ENCODE measurements at places on chromosomes 3 and 15. TPM values are rescaled to one million over a fixed set of nuclear protein-coding genes. Genes with fewer than 3 reads are reported as not detected.

Gene IMPDH2
- total RNA-seq: 146 TPM

DNA sequence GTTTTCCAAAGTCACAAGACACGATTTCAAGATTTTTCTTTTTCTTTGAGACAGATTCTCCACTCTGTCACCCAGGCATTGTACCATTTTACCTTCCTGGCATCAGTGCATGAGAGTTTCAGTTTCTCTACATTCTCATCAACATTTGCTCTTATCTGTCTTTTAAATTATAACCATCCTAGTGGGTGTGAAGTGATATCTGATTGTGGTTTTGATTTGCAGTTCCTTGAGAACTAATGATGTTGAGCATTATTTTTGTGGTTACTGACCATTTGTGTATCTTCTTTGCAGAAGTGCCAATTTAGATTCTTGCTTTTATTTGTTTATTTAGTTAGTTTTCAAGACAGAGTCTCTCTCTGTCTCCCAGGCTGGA lies 41.2 kb downstream of the ADIPOQ start:
- no peaks in the 10 kb centered on the region for H3K27me3 ChIP-seq
- H3K27ac ChIP-seq: no peak overlapping the region
- DNase-seq: no peak
- H3K4me1 ChIP-seq: no peaks in the 10 kb centered on the region
- no peaks in the 10 kb centered on the region for H3K36me3 ChIP-seq

DNA sequence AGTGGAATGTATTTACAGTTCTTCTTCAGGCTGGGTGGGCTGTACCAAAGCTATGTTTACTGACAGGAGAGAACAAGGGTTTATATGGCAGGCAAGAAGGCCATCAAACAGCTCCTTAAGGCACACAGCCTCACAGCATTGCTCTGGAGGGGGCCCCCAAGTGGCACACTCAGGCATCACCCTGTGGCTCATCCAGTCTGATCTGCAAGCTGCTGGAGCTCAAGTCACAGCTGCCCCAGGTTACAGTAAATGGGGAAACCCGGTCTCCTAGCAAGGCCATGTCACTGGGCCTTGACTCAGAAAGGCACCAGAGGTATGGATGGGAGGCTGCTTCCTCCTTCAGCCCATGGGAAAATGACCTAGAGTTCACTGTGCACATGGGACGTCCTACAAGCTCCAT lies 67.5 kb downstream of the TFG start:
- H3K36me3 ChIP-seq: no peaks in the 10 kb centered on the region
- H3K27ac ChIP-seq: no peak overlapping the region
- no peak overlapping the region for H3K4me3 ChIP-seq

Gene CX3CR1
- 13.0 TPM for total RNA-seq

DNA sequence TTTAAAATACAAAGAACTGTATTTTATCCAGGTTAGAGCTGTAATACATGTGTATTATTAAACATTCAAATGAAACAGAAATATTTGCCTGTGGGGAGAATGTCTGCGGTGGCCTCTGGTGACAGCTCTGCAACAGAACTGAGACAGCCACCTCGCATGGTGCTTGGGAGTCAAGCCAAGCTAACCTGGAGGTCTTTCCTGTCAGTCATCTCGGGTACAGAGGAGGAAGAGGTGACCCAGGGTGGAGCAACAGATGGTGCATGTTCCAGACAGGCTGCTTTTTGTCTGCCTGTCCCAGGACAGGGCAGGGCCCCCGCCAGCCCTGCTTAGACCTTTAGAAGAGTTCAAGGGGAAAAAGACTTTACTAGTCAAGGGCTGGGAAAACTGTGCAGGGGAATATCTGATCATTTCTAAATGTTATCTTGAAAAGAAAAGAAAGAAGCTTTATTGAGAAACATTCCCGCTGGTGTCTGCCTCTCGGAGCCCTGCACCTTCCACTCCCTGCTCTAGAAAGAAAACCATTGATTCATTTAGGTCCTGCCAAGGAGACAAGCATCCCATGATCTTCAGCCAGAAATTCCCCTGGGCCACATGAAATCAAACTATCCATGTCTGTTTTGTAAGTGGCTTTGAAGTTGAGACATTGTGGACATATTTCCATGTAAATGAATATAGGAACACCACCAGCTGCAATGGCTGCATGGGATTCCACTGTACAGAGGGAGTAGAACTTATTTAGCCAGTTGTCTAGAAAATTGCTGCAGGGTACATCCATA lies 5.5 kb upstream of the NR2E3 start:
- no peak overlapping the region for H3K4me3 ChIP-seq
- H3K36me3 ChIP-seq: no peaks in the 10 kb centered on the region
- H3K27ac ChIP-seq: no peak overlapping the region
- no peak for DNase-seq
- H3K4me1 ChIP-seq: no peaks in the 10 kb centered on the region
- H3K27me3 ChIP-seq: no peaks in the 10 kb centered on the region

DNA sequence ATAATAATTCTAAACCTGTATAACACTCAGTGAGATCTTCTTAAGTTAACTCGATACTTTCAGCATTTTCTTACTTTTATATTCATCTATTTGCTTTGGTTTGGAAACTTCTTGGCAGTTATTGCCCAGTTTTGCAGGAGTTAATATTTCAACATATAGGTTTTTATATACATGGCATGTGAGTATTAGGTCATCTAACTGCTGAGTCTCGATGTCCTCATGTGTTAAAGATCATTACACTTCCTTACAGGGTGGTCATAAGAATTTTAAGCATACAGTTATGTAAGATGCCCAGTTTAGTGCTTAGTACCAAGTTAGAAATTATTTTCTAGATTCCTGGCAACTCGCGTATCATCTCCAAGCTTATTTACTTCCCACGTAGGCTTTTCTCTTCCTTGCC lies 62.9 kb downstream of the TMEM39A start:
- no peak overlapping the region for H3K27ac ChIP-seq
- H3K27me3 ChIP-seq: no peaks in the 10 kb centered on the region
- H3K36me3 ChIP-seq: no peaks in the 10 kb centered on the region
- DNase-seq: no peak

- no peaks in the 10 kb centered on the region for H3K27me3 ChIP-seq
- H3K27ac ChIP-seq: no peak overlapping the region
- H3K4me1 ChIP-seq: no peaks in the 10 kb centered on the region
- DNase-seq: no peak
- H3K36me3 ChIP-seq: no peaks in the 10 kb centered on the region
Measured at GRCh38 chr15:74593122-74593521, 22.5 kb upstream of the CLK3 start.

Gene CP
- total RNA-seq: 1.5 TPM

DNA sequence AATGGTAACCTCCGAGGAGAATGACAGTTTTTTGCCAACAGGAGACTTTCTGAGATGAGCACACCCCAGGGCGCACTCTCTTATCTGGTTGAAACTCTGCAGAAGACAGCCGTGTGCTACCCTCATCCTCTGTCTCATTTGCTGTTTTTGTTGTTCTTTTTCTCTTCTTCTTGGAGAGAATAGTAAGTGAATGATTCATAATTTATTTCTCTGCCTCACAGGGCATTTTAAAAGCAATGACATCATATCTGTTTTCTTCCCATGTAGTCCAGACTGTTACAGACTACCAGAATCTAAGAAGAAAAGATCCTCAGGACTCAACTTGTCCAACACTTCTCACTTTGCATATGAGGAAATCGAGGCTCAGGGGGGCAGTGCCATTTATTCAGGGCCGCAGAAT lies 771.1 kb upstream of the GRM7 start:
- H3K4me1 ChIP-seq: no peaks in the 10 kb centered on the region
- H3K27ac ChIP-seq: no peak overlapping the region
- no peaks in the 10 kb centered on the region for H3K27me3 ChIP-seq
- no peaks in the 10 kb centered on the region for H3K36me3 ChIP-seq
- no peak overlapping the region for H3K4me3 ChIP-seq

Gene TMF1
- total RNA-seq: 20.3 TPM

DNA sequence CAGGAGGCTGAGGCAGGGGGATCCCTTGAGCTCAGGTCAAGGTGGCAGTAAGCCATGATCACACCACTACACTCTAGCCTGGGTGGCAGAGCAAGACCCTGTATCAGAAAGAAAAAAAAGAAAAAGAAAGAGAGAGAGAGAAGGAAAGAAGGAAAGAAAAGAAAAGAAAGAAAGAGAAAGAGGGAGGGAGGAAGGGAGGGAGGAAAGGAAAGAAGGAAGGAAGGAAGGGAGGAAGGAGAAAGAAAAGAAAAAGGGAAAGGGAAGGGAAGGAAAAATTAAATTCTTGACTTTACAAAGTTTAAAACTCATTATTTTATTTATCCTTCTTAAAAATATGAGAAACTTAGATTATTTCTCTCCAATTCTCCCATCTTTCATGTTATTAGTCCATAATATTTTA lies 17.1 kb upstream of the IDH2 start:
- no peak overlapping the region for H3K27ac ChIP-seq
- no peaks in the 10 kb centered on the region for H3K36me3 ChIP-seq
- no peaks in the 10 kb centered on the region for H3K27me3 ChIP-seq
- H3K4me3 ChIP-seq: no peak overlapping the region
- DNase-seq: no peak

DNA sequence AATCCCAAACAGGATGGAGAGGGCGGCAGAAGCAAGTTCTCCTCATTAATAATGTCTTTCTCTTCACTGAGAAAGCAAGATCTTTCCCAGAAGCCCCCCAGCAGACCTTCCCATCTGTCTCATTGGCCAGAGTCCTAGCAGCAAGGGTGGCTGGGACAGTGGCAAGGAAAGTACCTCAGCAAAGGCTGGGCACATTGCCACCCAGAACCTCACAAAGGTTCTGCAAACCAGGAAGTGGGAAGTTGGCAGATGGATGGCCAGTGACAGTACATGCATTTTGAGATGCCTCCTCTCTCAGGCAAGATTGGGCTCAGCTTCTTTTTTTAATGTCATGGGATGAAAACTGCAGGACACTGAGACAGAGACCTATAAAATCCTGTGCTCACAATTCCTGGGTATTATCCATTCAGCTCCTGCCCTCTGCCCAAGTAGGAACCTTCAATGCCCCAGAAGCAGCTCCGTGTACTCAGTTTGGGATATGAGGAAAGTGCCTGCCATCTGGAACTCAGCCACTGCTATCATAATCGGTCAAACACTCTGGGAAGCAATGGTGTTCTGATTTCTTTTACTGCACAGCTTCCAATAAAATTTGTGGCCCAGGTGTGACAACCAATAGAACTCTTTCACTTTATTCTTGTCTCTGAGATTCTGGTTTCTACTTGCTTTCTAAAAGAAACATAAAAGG lies 25.5 kb downstream of the DPH3 start:
- H3K4me1 ChIP-seq: no peaks in the 10 kb centered on the region
- no peak for DNase-seq
- H3K36me3 ChIP-seq: no peaks in the 10 kb centered on the region
- H3K4me3 ChIP-seq: no peak overlapping the region
- no peak overlapping the region for H3K27ac ChIP-seq
- no peaks in the 10 kb centered on the region for H3K27me3 ChIP-seq

GRCh38 chr15:89019436-89019835 lies 68.8 kb upstream of the ABHD2 start:
- no peaks in the 10 kb centered on the region for H3K4me1 ChIP-seq
- no peak overlapping the region for H3K27ac ChIP-seq
- no peak overlapping the region for H3K4me3 ChIP-seq
- no peak for DNase-seq

DNA sequence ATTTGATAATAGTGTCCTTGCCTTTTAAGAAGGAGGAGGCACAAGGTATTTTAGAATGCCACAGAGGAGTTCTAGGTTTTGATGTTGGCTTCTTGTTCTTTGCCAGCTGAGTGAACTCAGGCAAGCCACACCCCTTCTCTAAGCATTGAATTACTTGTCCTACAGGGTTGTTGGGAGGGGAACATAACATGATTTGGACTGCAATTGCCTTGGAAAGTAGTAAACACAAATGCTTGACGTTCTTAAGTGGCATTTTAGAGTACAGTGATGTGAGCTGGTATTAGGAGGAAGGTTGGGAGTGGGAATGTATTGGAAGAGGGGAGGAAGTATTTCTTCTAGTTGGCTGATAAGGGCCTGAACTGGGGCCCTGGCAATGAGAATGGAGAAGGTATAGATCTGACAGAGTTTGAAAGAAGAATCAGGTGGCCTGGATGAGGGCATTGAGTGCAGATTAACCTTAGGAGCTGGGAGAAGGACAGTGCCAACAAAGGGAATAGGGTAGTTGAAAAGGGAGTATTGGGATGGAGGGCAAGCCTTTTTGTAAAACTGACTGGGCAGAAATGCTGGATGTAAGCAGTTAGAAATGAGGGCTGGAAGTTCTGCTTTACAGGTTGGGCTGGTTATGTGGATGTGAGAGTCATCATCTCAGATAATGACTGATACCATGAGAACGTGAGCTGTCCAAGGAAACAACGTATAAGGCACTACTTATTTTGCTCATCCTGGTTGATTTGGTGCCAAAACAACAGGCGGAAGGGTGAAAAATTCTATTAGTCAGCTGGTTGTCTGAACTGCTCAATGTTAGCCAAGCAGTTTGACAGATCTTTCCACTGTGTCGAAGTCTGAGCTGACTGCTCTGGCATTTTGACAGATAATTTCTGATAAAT lies 16.7 kb downstream of the KAT2B start:
- H3K27me3 ChIP-seq: no peaks in the 10 kb centered on the region
- H3K4me3 ChIP-seq: no peak overlapping the region
- no peaks in the 10 kb centered on the region for H3K36me3 ChIP-seq
- peaks cover 19% of the 10 kb centered on the region for H3K4me1 ChIP-seq

- no peak for DNase-seq
- H3K36me3 ChIP-seq: no peaks in the 10 kb centered on the region
- no peaks in the 10 kb centered on the region for H3K27me3 ChIP-seq
- no peak overlapping the region for H3K27ac ChIP-seq
- H3K4me1 ChIP-seq: no peaks in the 10 kb centered on the region
Measured at GRCh38 chr3:26108846-26109489, 319.1 kb downstream of the OXSM start.
